ENCODE measurements at places on chromosomes 13 and 19. TPM values are rescaled to one million over a fixed set of nuclear protein-coding genes. Genes with fewer than 3 reads are reported as not detected.

- no peak for DNase-seq
Measured at GRCh38 chr13:46728777-46729176, 68.2 kb downstream of the ESD start.

SLC17A7 gene
- total RNA-seq = 0.07 TPM

ELSPBP1 gene
- not detected for total RNA-seq

CACNG7 gene
- not detected for total RNA-seq

GRCh38 chr19:16737911-16738310 is 18.3 kb downstream of the NWD1 start:
- no peak for DNase-seq

- no peak for DNase-seq
Measured at GRCh38 chr19:24033963-24034342, 53.0 kb upstream of the ZNF254 start.

DNA sequence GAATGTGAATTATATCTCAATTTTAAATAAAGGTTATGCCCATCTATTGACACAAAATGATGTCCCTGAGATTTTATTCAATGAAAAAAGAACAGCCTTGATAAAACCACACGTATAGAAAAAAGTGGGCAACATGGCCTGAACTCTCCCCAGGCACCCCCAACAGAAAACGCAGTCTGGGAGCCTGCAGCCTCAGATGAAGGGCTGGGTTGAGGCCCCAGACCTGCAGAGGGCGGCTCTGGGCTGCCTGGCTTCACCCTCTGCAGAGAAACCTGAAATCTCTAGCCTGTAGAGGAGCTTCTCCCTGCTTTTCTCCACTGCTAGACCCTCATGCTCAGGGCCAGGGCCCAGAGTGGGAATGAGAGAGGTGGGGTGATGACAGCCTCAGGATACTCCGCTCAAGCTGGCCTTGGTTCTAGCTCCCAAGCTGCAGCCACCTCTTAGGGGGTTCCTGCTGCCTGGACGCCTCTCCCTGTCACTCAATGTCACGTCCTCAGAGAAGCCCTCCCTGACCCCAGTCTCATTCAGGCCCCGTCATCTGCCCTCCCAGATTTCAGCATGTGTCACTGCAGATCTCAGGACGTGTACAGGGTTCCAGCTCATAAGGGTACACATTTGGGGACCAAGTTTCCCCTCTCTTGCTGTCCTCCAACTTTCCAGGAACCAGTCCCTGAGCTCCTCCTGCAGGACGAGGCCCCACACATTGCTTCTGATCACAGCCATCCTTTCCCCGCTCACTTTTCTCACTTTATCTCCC is 1.8 kb downstream of the MBD3 start:
- DNase-seq = no peak

KLK1 gene
- not detected for total RNA-seq

DNA sequence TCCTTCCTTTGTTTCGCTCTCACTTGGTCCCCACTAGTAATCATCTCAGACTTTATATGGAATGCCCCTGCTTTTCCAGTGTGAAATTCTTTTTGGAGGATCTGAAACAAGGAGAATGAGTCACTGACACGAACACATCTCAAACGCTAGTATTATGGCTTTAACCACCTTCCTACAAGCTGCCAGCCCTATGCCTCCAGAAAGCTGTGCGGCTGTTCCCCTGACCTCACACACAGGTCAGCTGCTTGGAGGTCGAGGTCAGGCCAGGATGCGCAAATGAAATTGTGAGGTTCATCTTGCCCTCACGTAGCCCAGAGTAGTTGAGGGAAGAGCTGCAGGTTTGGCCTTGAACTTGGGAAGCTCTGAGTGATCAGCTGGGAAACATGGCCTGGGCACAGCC is 449.8 kb downstream of the FGF9 start:
- no peak for DNase-seq

- no peak for DNase-seq
Measured at GRCh38 chr13:30907121-30907861, 1.2 kb downstream of the MEDAG start.

DNA sequence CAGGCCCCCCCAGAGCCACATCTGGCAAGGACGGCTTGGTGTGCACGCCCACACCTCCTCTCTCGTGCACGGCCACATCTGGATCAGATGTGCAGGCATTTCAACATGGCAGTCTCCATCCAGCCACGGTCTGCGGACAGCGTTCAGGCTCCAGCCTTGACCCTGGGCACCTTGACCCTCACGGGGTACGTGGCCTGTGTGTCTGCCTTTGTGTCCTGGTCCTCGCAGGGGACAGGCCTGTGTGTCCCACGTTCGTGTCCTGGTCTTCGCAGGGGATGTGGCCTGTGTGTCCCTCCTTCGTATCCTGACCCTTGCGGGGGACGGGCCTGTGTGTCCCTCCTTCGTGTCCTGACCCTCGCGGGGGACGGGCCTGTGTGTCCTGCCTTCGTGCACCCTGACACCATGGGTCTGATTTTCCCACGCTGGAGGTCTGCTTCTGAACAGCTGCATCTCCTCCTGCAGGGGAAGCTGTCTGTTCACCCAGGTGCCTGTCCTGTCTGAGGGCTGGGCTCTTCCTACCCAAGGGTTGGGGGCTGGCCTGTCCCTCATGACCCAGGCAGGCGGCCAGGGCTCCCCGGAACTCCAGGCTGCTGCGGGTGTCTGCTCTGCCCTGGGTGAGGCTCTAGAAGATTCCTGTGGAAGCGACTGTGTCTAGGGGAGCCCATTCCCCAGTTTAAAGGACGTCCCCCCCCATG is 25.3 kb downstream of the RASA3 start:
- no peak for DNase-seq

GRCh38 chr19:30229525-30230174 is 142.5 kb upstream of the ZNF536 start:
- DNase-seq = no peak

DNA sequence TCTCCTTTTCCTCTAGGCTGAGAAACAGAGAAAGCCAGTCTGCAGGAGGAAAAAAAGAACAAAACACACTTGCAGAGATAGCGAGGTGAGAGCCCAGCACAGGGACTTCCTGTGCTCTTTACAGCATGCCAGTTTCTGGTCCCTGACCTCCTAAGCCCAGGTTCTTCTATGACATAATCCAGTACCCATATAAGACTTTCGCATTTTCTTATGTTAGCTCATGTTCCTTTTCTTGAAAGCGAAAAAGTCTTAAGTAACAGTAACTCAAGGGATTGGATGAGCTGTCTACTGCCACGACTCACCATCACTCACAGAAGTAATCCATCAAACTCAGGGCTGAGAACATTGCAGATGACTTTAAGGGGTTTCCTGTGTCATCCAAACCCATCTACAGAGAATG is 17.4 kb downstream of the CCDC70 start:
- DNase-seq = no peak

DNA sequence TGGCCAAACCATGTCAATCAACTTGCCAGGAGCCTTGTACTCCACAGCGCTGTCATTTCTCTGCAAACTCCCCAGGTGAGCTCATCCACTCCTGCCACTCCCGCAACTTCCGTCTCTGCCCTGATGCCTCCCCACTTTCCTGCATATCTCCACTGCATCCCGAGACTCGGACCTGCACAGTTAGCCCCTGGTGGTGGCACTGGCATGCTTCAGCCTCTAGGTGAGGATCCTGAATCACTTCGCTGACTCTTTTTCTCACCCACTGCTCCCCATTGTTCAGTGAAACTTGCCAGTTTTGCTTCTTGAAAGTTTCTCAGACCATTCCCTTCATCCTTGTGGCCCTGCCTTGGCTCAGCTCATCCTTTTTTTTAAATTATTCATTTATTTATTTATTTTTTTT is 3.4 kb upstream of the CTU1 start:
- DNase-seq = no peak

- DNase-seq = no peak
Measured at GRCh38 chr19:35135389-35135909, 590 bp upstream of the LGI4 start.

DNA sequence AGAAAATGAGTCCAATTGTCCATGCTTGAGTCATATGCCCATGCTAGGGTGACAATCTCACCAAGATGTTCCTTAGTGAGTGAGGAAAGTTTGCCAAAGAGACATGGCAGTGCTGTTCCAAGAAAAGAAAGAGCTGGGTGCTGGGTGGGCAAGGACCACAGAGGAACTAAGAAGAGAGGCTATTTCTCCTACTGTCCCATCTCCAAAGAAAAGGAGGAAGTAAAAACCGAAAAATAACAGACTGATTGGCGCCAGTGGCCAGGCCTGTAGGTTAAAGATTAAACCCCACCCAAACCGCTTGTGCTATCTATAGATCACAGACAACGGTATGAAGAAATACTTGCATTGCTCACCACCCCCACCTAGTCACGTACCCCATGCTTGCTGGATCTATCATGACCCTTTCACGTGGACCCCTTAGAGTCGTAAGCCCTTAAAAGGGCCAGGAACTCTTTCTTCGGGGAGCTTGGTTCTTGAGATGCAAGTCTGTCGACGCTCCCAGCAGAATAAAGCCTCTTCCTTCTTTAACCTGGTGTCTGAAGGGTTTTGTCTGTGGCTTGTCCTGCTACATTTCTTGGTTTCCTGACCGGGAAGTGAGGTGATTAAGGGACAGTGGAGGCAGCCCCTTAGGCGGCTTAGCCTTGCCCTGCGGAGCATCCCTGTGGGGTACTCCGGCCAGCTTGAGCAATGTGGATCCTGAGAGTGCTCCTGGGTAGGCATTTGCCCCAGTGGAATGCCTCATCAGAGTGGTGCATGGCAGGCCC is 606.5 kb downstream of the UQCRFS1 start:
- no peak for DNase-seq
